Left cardiac atrium (tissue), 4 donors: ENCODE measurements at places on chromosomes 11 and 22.

GRCh38 chr22:49941507-49942316 lies 18.9 kb upstream of the PIM3 start:
- DNase-seq, result no peak

GRCh38 chr11:3056296-3057068 lies 741 bp downstream of the CARS1 start:
- DNase-seq, result no peak

DNA sequence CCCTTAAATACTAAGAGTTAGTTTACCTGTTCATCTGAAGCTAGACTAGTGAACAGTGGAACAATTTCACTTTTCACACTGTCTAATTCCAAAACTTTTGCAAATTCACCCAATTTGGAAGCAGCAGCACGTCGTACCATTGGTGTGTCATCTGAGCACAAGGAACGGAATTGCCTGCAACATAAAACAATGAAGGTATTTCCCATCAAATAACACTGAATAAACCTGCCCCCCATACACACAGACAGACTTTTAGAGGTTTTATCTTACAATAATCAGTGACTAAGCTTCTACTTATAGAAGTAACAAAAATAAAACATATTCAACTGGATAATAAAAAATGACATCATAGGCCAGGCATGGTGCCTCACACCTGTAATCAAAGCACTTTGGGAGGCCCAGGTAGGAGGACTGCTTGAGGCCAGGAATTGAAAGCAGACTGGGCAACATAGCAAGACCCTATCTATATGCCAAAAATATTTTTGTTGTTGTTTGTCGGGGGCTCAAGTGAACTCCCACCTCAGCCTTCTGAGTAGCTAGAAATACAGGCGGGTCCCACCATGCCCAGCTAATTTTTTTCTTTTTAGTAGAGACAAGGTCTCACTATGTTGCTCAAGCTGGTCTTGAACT lies 6.3 kb downstream of the PPP2R1B start:
- no peak for DNase-seq

- DNase-seq, result no peak
Measured at GRCh38 chr11:90874281-90874680, 651.4 kb upstream of the CHORDC1 start.

DNA sequence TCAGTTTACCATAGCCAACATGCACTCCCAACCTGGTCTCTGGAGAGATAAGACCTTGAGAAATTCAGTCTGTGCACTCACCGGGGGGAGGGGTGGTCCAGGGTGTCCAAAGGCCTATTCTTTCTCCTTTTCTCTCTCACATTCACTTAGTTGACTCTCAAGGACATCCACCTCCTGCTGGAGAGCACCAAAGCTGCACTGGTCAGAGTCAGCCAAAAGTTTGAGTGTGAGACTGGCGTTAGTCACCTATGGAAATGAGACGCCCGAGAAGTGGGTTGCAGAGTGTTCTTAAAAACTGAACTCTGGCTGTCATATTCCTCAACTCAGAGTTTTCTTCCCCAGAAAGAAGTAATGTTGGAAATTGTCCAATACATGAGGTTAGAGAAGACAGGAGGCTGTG lies 5.0 kb upstream of the UBQLNL start:
- DNase-seq, result no peak

- DNase-seq, result no peak
Measured at GRCh38 chr11:122697636-122698167, 42.2 kb downstream of the UBASH3B start.

DNA sequence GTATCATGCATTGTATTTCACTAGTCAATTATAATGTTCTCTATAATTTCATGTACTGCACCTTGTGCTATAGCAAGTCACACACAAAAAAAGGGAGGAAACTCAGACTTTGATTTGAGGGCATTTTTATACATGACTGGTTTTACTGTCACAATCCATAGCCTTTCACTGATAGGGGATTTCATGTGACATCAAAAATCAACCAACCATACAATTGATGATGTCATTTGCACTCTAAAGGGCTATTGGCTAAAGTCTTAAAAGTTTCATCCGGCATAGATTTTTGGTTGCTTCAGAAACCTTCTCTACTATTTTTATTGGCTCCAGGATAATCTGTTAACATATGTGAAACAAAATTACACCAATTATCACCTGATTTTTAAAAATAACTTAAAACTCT lies 237.8 kb downstream of the DCDC1 start:
- DNase-seq, result no peak

- DNase-seq, result no peak
Measured at GRCh38 chr22:47796128-47796908, 1033.9 kb downstream of the TBC1D22A start.

GRCh38 chr11:130122141-130122575 lies 37.4 kb upstream of the ST14 start:
- no peak for DNase-seq

GRCh38 chr11:128235958-128236357 lies 351.4 kb downstream of the ETS1 start:
- no peak for DNase-seq

DNA sequence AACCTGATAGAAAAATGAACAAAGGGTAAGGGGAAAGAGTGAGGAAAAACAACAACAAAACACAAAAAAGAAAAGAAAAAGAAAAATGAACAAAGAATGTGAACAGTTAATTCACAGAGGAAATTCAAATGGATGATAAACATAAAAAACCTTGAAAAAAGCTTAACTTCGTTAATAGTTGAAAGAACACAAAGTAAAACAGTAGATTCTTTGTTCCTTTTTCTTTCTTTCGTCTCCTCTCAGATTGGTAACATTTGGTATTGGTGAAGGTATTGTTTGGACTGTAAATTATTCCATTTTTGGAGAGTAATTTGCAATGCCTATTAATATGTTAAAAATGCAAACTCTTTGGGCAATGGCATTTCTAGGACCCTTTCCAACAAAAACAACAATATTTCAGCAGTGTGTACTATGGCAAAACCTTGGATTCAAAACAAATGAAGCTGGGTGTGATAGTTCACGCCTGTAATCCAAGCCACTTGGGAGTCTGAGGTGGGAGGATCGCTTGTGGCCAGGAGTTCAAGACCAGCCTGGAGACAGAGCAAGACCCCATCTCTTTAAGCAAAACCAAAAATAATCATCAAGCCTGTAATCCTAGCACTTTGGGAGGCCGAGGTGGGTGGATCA lies 3.3 kb upstream of the BACE1 start:
- DNase-seq, result no peak

GRCh38 chr11:114167771-114168448 lies 108.4 kb downstream of the ZBTB16 start:
- no peak for DNase-seq

GRCh38 chr11:32511926-32512325 lies 71.7 kb upstream of the EIF3M start:
- no peak for DNase-seq

DNA sequence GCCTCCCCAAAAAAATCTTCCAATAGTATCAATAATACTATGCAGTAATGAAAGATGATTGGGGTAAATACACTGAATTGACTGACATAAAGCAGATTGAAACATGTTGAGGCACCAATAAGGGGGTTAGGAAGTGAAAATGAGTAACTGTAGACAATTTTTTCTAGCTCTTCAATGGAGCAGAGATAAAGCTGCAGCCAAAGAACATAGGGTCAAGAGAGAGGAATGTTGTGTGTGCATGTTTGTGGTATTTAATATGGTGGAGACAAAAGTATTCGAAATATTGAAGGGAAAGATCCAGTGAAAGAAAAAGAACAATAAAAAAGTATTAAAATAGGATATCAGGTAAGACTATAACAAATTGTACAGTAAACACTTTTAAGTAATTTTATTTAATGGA lies 450.0 kb upstream of the CCDC179 start:
- no peak for DNase-seq

- no peak for DNase-seq
Measured at GRCh38 chr11:77117492-77117891, 10.6 kb upstream of the MYO7A start.

- DNase-seq, result no peak
Measured at GRCh38 chr11:34314936-34315335, 42.9 kb downstream of the ABTB2 start.

DNA sequence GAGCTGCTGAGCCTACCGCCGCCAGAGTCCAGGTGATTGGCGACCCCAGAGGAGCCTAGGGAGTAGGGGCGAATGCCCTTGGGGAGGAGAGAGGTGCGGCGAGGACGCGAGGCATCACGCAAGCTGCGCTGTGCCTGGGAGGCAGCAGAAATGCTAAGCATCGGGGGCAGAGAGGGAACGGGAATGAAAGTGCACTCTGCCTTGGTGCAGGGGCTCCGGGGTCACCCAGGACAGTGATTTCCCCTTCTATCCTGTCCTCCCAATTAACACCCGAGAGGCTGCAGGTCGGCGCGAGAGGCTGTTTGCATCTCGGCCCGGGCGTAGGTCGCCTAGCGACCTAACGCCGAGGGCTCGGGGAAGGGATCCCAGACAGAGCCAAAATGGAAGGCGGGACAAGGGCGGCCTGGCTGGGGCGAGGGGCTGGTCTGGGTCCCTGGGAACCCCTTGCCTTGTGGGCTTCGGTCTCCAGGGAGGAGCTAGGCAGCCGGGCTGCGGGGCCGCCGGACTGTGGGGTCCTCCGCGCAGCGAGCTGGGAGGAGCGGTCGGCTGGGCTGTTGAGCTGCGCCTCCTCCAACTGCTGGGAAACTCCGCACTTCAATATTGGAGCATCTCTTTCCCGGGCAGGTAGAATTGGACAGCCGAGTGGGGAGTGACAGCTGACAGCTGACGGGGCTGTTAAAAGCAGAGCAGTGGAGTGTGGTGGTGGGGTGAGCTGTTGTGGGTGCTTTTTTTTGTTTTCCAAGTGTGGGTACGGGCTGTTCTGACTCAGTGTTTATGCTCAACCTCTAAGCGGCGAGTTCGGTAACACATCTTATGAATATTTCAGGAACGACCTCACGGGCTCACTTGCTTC lies 657 bp downstream of the ELMOD1 start:
- DNase-seq, result no peak

DNA sequence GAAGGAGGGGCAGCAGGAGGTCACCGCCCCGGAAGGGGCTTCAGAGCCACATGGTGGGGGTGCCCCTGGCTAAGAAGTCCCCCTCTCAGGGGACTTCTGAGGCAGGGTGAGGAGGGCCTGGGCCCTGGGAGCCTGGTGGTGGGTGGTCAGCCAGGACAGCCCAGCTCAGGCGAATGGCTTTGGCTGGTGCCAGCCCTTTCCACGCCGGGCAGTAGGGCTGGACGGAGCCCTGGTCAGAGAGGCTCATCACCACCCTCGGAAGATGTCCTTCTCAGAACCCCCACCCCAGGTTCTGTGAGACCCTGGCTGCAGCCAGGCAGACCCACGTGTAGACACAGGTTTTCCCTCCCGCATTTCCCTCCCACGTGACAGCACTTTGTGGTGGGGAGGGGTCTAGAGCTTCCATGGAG lies 35.9 kb downstream of the OSBPL5 start:
- DNase-seq, result no peak

- DNase-seq, result no peak
Measured at GRCh38 chr11:43573233-43573632, 107.3 kb upstream of the HSD17B12 start.

- DNase-seq, result no peak
Measured at GRCh38 chr11:129699711-129700304, 115.8 kb upstream of the TMEM45B start.

- DNase-seq, result no peak
Measured at GRCh38 chr11:91742155-91742554, 482.5 kb upstream of the FAT3 start.

- DNase-seq, result no peak
Measured at GRCh38 chr11:94960488-94960887, 12.9 kb downstream of the CWC15 start.

- DNase-seq, result no peak
Measured at GRCh38 chr11:12189543-12190235, 79.3 kb downstream of the MICAL2 start.

- DNase-seq, result no peak
Measured at GRCh38 chr11:111603611-111604130, 1.4 kb downstream of the SIK2 start.

- DNase-seq, result no peak
Measured at GRCh38 chr11:28729339-28729738, 621.2 kb downstream of the METTL15 start.

DNA sequence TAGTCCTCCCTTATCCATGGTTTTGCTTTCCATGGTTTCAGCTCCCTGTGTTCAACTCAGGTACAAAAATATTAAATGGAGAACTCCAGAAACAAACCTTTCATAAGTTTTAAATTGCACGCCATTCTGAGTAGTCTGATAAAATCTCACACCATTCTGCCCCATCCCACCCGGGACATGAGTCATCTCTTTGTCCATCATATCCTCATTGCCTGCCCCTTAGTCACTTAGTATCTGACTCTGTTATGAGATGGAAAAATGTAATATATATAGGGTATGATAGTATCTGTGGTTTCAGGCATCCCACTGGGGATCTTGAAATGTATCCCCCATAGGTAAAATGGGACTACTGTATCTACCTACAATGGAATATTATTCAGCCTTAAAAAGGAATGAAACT lies 35.5 kb upstream of the FGF3 start:
- DNase-seq, result no peak

GRCh38 chr11:17597770-17598169 lies 50.7 kb downstream of the OTOG start:
- no peak for DNase-seq

GRCh38 chr22:26553056-26553752 lies 36.7 kb downstream of the TPST2 start:
- DNase-seq, result no peak

GRCh38 chr11:45450189-45450588 lies 164.0 kb upstream of the SYT13 start:
- DNase-seq, result no peak

- no peak for DNase-seq
Measured at GRCh38 chr11:24932110-24933000, 435.5 kb downstream of the LUZP2 start.

DNA sequence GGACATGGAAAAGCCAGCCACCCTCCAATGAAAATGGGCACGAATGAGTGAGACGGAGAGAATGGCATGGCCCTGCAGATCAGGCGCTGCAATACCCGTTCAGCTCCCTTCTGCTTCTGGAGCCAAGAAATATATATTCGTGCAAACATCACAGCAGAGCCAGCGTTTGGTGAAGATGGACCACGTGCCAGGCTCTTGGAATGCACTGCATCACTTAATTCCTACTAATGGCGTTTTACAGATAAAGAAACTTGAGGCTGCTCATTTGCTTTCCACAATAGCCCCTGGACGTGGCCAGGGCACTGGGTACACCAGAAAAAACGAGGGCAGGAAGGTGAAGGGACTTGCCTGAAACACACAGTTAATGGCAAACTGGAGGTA lies 1.6 kb upstream of the FXYD2 start:
- DNase-seq, result peak; percentile 3

- no peak for DNase-seq
Measured at GRCh38 chr22:42472671-42473070, 40.5 kb upstream of the NFAM1 start.

GRCh38 chr11:92929246-92929645 lies 40.2 kb upstream of the MTNR1B start:
- no peak for DNase-seq

GRCh38 chr11:47668665-47669064 lies 26.3 kb upstream of the MTCH2 start:
- no peak for DNase-seq

GRCh38 chr11:116984186-116984585 lies 114.0 kb downstream of the SIK3 start:
- no peak for DNase-seq

- no peak for DNase-seq
Measured at GRCh38 chr11:125903711-125904659, at the start of gene DDX25. Gene DDX25, plus strand, starts transcription at chr11:125904508. Its CDS starts 10 bp downstream, at chr11:125904518.
